ENCODE measurements at places on chromosomes 4 and X.
A peak's percentile ranks its signal among the peaks of the same experiment; 100 is the strongest.

DNA sequence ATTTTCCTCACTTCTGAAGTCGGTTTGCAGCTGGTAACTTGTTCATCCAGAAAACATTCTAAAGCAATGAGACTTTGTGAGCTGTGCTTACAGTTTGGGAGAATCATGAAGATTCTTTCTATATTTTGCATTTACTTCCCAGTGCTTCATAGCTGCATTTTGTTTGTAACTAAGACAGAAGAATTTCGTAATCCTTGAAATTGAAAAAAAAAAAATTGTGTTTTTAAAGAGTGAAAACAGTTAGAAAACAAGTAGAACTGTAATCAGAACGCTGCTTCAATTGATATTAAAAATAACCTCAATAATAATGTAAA is 392.4 kb downstream of the UNC5C start:
- DNase-seq, result no peak

GRCh38 chr4:28073860-28074555 is 1213.4 kb downstream of the STIM2 start:
- DNase-seq, result no peak

DNA sequence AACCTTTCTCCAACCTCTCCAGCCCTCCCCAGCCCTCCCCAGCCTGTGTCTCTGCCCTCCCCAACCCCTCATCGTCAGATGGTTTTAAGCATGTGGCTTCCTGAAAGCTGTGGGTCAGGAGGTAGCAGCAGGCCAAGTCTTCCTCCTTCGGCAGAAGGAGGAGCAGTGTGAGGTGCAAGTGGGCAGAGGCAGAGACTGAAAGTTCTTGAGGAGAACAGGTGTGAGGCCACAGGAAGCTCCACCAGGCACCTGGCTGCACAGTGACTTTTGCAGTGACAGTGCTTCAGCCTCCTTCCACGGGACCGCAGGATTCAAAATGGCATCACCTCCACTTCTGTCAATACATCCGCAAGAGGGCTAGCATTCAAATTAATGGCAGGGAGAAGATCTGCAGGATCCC is 203.9 kb upstream of the LEF1 start:
- DNase-seq, result peak; percentile 24

- DNase-seq, result no peak
Measured at GRCh38 chrX:10602646-10603045, 17.7 kb downstream of the MID1 start.

GRCh38 chr4:16271411-16271810 is 45.1 kb upstream of the TAPT1 start:
- DNase-seq, result no peak

DNA sequence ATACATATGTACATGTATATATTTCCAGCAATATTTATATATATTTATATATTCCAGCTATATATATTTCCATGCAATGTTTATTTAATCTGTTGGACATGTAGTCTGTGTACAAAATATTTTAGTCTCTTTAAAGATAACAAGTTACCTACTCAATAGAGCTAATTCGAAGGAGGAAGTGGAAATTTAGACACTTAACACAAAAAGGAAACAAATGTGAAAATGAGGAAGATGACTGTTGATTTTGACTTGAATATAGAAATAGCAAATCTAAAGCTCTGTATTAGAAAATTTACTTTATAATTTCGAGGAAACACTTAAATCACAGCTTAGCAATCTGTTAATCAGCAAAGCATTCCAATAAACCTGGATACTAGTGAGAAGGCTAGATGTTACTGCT is 1064.4 kb downstream of the PCDH7 start:
- DNase-seq, result no peak

- DNase-seq, result no peak
Measured at GRCh38 chr4:103197765-103198110, 405 bp downstream of the CENPE start.

DNA sequence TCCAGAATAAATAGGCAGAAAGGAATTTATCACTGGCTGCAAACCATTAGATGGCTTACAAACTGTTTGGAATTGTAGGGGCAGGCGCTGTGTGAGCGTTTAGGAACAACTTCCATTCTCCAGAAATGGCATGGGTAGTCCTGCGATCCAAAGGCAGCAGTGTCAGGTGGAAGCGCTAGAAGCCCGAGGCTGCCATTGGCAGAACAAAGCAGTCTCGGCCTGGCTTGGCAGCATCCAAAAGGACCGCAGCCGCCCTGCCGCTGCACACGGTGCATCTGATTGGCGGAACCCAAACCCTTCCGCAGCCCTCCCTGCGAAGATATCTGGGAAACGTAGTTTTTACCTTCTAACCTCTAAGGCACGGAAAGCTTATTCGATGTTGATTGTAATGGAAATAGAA is 23.6 kb upstream of the YTHDC1 start:
- DNase-seq, result peak; percentile 55

- peak; percentile 22 for DNase-seq
Measured at GRCh38 chr4:129362691-129363274, 266.8 kb downstream of the C4orf33 start.

DNA sequence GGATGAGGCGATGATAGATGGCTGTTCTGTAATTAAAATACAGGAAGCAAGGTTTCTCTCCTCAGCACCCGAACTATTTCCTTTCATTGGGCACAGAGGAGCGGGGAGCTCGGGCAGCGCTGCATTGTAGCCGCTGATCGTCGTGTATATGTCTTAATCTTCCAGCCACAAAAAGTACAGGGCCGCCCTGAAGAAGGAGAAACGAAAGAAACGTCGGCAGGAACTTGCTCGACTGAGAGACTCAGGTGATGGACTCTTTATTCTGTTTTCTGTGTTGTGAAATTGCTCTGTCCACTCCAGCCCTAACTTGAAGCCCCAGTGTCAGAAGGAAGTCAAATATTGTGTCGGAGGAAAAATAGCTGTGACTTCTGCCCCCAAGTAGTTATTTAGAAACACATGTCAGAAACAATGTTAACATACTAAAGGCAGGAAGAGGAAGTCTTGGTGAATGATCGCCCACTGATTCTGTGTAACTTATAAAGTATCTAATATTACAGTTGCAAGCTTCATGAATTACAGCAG is 546 bp downstream of the ZRSR2 start:
- no peak for DNase-seq

Measured in stimulated activated CD4-positive, alpha-beta T cell treated with anti-CD3 and anti-CD28 coated beads, Interleukin-1b, Interleukin-23, amount 100 ng/mL, for 48 hours (primary cell).